ENCODE measurements at places on chromosomes 7 and 10.

- DNase-seq: no peak
Observed at GRCh38 chr10:96021332-96021731, 22.1 kb upstream of the CCNJ start.

DNA sequence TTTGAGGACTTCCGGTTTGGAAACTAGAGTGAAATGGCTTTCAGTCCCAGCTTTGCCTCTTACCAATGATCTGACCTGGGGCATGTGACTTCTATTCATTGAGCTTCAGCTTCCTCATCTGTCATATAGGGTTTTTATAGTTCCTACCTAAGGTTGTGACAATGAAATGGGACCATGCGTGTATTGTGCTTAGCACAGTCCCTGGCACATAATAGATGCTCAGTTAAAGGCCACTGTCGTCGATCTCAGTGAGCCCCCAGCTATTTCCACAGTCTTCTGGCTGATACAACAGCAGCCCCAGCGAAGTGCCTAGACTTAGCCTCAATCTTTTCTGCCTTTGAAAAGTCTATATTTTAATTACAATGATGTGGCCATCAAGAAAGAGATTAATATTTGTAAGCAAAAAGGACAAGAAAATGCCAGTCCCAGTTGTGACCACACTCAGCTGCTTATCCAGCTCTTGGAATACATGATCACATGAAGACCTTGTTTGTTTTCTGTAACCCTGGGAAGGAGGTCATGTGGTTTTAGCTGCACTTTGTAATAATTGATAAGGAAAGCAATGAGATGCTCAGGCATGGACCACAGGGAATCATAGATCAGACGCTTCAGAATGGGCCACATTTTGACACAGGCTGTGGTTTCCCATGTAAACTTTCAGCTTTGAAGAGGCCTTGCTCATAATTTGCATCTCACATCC is 44.6 kb downstream of the VWA2 start:
- no peak for DNase-seq

DNA sequence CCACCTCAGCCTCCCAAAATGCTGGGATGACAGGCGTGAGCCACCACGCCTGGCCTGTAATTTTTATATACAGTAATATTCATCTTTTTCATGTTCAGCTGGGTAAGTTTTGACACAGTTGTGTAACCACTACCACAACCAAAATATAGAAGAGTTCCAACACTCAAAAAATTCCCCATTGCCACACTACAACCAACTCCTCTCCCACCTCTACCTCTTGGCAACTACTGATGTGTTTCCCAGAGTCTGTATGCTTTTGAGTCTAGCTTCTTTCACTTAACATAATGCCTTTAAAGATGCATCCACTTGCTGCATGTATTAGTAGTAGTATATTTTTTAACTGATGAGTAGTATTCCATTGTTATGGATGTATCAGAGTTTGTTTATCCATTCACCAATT is 90.7 kb downstream of the SRPK2 start:
- no peak for DNase-seq

- no peak for DNase-seq
Observed at GRCh38 chr7:34396437-34397064, 261.5 kb upstream of the NPSR1 start.

- no peak for DNase-seq
Observed at GRCh38 chr10:48836605-48837004, 103.0 kb downstream of the LRRC18 start.

DNA sequence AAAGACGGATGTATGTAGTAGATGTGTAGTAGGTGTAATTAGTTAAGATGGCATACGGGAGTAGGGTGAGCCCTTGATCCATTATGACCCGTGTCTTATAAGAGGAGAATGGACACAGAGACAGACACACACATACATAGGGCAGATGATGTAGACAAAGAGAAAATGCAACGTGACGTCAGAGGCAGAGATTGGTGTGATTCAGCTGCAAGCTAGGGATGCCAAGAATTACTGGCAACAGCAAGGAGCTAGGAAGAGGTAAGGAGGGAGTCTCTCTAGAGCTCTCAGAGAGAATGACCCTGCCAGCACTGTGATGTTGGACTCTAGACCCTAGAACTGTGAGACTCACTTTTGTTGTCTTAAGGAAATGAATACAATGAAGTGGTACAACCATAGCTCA is 247.0 kb upstream of the HABP2 start:
- DNase-seq: no peak

GRCh38 chr7:120729245-120729644 is 128.7 kb downstream of the TSPAN12 start:
- DNase-seq: no peak

GRCh38 chr10:56135828-56136227 is 225.2 kb downstream of the ZWINT start:
- DNase-seq: no peak

DNA sequence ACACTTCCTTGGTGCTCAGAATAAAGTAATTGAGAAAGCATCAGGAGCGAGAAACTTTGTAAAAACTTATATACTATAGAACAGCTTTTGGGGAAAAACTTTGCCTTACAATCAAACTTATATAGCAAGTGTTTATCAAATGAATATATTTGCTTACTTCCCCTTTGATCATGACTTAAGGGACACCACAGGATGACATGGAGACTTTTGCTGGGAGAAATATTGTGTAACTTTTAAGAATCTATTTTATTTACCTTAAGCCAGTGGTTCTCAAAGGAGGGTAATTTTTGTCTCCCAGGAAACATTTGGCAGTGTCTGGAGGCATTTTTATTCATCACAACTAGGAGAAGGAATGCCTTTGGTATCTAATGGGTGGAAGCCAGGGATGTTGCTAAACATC is 173.8 kb upstream of the HABP2 start:
- DNase-seq: no peak

- no peak for DNase-seq
Observed at GRCh38 chr7:87029078-87029477, 30.4 kb downstream of the ELAPOR2 start.

- DNase-seq: no peak
Observed at GRCh38 chr10:43229208-43230061, 37.4 kb downstream of the RASGEF1A start.

DNA sequence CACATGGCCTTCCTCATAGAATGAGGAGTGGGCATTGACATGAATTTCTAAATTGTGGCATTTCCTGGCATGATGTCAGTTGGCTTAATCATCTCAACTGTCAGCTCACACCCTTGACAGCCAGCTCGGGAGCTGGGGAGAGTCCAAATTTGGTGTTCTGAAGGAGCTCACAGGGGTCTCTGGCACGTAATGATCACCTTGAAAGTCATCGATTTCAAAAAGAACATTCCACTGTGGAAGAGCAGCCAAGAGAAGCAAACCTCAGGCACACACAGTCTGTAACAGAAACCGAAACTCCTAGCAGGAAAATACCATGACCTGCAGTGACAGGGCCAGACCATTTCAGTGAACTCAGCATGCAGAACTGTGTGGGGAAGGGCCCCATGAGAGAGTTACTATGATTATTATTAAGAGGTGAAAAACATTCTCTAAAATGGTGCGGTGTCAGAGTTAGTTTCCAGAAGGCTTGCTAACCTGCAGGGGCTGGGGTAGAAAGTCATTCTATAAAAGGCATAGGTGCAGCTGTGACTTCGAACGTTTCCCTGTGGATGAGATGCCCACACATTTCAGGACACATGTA is 26.4 kb upstream of the KLF6 start:
- peak; percentile 49 for DNase-seq

GRCh38 chr10:1553951-1554350 is 183.4 kb downstream of the ADARB2 start:
- no peak for DNase-seq

DNA sequence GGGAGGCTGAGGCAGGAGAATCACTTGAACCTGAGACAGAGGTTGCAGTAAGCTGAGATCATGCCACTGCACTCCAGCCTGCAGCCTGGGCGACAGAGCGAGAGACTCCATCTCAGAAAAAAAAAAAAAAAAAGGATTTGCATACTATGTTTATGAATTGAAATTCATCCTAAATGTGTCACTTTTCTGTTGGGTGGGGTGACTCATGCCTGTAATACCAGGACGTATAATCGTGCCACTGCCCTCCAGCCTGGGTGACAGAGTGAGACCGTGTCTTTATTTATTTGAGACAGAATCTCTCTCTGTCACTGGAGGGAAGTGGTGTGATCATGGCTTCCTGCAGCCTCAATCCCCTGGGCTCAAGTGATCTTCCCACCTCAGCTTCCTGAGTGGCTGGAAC is 5.8 kb downstream of the ZNF212 start:
- DNase-seq: no peak

GRCh38 chr7:114317450-114318098 is 97.0 kb upstream of the FOXP2 start:
- no peak for DNase-seq

GRCh38 chr7:115952832-115953231 is 77.7 kb downstream of the TFEC start:
- DNase-seq: no peak

DNA sequence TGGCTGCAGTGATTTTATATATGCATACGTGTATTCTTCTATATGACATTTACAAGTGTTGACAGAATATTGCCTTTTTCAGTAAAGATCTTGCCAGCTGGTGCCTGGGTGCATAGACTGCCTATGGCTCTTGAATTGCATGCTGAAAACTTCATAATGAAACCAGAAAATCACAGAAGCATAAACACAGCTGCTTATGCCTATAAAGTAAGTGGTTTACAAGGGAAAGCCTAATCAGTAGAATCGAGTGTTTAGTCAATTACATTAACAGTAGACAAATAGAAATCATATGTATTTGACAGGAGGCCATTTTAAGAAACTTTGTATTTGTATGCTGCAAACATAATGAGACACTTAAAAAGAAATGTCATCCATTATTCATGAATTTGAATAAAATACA is 82.5 kb downstream of the TMEM168 start:
- no peak for DNase-seq

DNA sequence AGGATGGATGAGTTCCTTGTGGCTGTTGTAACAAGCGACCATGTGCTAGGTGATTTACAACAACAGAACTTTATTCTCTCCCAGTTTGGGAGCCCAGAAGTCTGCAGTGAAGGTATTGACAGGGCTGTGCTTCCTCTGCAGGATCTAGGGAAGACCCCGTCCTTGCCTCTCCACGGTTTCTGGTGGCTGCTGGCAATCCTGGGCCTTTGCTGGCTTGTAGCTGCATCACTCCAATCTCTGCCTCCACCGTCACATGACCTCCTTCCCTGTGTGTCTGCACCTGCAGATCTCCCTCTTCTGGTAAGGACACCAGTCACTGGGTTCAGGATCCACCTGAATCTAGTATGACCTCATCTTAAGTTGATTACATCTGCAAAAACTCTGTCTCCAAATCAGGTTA is 115.6 kb downstream of the GLRX3 start:
- no peak for DNase-seq

DNA sequence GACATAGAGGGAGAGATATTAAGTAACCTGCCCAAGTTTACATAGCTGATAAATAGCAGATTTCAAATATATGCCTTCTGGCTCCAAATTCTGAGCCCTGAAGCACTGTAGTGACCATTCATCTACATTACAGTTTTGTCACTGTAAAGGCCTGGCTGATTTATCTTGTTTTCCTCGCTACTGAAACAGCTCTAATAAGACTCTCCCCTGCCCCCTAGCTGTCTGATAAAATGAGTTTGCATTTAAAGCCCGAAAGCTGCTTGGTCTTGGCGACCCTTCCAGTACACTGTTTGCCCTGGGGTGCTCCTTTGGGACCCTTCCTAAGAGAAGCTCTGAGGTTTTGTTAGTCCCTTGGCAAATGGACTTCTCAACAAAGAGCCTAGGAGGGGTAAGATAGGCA is 59.7 kb upstream of the RAB11FIP2 start:
- DNase-seq: no peak

DNA sequence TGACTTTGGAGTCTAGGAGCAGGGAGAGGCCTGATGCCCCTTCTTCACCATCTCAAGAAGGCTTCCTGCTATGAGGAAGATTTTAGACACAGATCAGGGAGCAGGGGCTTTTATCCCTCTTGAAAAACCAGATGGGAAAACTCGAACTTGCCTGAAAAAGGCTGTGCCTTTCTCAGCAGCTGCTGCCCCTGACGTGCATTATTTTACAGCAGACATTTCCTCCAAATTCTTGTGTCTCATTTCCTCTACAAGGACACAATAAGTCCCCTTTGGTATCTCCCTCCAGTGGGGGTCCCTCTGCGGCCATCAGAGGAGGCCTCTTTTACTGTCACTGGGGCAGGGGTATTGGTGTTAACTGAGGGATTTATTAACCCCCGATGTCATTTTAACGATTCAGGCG is 38.0 kb upstream of the AQP1 start:
- DNase-seq: no peak

DNA sequence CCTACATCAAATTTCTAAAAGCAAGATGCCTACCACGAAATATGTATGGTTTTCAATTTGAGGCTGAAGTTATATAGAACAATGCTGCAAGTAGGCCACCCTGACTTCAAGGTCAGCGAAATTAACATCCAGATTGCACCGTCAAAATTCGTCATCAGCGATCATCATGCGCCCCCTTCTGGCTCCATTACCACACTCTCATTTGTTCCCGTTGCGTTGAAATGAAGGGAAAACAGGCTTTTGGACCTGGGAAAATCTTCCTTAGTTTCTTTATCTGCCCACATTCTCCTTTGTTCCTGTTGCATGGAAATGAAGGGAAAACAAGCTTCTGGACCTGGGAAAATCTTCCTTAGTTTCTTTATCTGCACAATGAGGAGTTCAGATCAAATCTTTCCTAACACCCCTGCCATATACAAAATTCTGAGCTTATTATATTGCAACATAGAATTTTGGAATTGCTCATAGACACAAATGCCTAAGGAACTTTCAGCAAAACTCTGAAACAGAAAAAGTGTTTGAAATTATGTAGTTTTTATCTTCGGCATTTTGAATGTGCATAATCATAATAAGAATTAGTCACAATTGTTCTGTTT is 98.2 kb upstream of the PRKCQ start:
- DNase-seq: peak; percentile 29

DNA sequence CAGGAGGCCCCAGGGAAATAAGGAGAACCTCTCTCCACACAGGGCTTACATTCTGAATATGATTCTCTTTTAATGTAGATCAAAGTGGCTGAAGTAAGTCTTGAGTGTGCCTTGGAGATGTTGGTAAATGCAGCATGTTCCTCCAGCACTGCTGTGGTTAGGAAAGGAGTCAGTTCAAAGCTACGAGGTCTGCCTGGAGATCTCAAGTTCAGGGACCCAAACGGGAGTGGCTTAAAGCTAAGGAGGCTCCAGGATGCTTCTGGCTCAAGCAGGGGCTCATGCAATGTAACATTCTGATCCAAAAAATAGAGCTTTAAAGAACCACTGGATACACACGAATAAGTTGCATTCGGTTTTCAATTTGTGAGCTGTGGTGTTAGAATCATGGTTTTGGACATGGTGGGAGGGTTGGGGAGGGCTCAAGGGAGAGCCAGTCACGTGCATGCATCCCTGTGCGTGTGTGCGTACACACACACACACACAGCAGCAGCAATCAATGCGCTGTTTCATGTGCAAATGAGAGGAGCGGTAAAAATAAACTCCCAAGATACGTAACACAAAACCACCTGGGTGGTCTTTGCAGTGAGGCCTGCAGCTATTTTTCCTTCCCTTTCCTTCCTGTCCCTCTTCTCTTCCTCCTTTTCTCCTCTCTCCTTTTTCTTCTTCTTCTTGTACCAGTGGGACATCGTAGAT is 70.5 kb downstream of the AOAH start:
- DNase-seq: no peak
